NCI-H2081 treated with DMSO at 0.1 percent for 48 hours (cell line): ENCODE measurements at places on chromosomes 4 and X.

GRCh38 chrX:133598601-133599335, 183.5 kb upstream of the GPC4 start:
- DNase-seq = no peak

DNA sequence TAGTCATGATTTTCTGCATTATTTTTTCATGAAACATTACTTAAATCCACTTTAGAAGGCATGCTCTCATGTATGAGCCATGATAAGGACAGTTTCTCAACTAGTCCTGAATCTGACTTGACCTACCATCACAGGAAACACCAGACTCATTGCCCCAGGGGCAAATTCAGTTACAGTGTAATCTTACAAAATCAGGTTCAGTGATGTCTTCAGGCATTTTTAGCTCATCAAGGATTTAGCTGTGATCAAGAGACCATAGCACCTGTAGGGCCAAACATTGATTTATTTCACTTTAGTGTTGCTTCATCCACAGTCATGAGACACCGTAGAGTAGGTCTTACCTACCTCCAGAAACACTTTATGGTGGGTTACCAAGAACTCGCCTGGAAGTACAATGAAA, 3.1 kb upstream of the TASL start:
- no peak for DNase-seq

DNA sequence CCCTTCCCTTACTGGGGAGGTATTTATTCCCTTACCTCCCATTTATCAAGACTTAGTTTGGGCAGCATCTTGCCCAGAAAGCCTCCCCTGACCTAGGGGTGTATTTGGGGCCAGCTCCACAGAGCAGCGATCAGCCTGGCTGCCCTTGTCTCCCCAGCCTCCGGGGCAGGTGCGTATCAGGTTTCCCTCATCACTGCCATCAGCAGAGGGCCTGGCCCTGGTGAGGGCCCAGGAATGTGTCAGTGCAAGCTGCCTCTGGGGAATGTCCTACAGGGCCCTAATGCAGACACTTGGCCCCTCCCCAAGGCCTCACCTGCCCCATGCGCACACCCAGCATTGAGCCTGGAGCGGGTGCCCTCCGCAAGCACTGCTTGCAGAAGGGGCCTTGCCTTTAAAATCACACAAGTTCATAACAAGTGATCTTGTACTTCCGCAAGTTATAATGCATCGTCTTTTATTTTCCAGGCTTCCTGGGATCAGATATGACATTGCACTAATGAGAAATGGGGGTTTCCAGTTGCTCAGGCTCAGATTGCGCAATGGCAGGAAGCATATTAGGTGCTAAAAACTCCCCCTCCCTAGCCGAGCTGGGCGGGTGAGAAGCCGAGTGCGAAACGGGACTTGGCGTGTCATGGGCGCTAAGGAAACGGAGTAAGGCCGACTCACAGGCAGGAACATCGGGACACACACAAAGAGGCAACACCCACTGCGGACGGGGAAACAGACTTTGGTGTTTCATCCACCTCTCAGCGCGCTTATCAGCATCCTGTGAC, 25.4 kb upstream of the AFAP1 start:
- DNase-seq = no peak

- no peak for DNase-seq
These were observed 84.1 kb downstream of the DGKK start for GRCh38 chrX:50386520-50386919.

GRCh38 chr4:54484383-54484782, 173.4 kb upstream of the KIT start:
- peak; percentile 26 for DNase-seq

GRCh38 chrX:71017396-71017939, 50.7 kb downstream of the SNX12 start:
- no peak for DNase-seq

GRCh38 chrX:11209798-11210414, 83.3 kb upstream of the AMELX start:
- DNase-seq = no peak

- no peak for DNase-seq
These were observed 53.6 kb downstream of the NOP14 start for GRCh38 chr4:2909583-2909982.

DNA sequence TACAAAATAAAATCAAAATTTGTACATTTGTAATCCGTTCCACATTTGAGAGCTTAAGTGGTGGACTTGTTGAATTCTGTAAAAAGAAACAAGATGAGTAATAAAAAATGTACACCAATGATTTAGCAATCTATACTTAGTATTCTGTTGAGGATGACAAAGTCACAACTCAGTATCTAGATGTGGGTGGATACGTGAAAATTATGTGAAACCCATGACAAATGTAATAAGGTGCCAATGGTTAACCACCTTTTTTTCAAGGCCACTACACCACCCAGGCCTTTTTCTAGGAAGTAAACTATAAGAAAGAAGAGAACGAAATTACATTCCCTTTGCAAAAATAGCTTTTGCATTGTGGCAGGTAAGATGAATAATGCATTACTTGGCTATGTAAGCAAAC, 77.0 kb downstream of the ATP8A1 start:
- no peak for DNase-seq

DNA sequence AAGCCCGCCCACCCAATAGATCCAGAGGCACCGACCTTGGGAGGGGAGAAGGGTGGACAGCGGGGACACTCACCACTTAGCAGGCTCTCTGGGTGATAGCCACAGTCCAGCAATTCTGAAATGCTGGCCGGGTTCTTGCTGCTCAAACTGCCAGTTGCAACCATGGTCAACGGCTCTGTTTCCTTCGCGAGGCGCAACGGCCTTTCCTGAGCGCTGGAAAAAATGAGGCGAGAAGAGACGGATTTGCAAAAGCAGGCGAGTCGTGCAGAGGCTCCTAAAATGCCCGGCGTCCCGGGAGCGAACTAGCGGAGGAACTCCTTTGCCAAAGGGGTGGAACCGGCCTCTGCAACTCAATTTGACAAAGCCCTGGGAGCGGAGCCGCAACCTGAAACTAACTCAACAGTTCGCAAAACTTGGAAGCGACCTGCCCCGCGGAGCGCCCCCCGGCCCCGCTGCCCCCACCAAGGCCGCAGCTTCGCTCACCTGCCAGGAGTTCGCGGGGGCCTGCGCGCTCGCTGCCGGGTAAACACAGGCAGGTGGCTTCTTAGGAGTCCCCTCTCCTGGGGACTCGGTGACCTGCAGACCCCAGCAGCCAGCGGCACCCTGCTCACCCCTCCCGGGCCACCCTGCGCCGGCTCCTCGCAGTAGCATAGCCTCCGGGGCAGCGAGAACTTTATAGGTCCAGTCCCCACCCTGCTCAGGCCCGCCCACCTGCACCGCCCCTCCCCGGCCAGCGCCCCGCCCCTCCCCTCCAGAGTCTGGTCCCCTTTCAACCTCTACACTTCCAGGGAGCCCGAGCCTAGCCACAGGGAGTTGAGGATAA, at the start of gene DDIT4L:
DDIT4L (minus strand) TSS at position 649 of the 823 bp plus-strand sequence; CDS start at position 164, 485 bp downstream.
- DNase-seq = no peak

DNA sequence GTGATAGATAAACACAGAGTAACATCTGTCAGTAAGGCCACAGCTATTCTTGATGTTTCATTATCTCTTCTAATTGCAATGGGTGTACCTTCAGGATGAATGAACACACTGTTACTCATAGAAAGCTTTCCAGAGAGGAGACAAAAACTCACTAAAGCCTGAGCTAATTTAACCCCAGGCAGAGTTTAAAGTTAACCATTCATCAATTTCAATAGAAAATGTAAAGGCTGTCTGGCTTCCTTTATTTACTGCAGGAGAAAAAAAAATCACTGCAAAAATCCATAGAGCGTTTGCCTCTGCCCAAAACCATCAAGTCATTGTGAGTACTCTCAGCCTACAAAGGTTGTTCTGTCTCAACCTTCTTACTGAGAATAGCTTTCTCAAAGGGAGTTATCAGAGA, 376.9 kb downstream of the PPP4R3C start:
- DNase-seq = no peak

DNA sequence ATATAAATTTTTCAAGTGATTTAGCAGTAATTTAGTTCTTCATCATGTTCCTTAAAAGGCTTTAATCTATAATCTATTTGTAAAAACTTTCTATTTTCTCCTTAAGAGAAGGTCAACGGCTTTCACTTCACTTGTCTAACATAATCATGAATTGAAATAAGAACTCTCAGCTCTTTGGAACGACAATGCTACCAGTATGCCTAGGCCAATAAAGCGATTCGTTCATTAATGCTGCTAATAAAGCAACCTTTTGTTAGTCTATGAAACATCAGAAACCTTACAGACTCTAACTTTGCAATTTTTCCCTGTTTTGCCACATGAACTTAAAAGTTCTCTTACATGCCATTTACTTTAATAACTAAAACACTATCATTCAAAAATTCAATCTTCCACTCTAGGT, 47.6 kb downstream of the FBXW7 start:
- no peak for DNase-seq

- DNase-seq = no peak
These were observed 2466.9 kb downstream of the PCDH7 start for GRCh38 chr4:33187035-33187434.

DNA sequence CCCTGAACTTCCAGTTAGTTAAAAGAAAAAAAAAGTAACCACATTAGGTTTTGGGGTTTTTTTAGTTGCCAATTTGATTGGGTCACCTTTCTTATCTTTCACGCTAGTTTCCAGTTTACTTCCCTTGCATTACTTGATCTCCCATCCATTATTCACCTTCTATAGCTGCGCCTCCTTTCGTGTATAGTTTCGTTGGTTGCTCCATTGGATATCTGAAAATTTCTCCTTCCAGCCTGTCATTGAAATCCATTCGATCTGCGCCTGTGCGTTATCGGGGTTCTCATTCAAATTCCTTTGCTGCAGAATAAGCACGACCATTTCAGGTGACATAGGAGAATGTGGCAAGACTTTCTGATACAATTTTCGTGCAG, 764 bp downstream of the TRAPPC11 start:
- DNase-seq = no peak

DNA sequence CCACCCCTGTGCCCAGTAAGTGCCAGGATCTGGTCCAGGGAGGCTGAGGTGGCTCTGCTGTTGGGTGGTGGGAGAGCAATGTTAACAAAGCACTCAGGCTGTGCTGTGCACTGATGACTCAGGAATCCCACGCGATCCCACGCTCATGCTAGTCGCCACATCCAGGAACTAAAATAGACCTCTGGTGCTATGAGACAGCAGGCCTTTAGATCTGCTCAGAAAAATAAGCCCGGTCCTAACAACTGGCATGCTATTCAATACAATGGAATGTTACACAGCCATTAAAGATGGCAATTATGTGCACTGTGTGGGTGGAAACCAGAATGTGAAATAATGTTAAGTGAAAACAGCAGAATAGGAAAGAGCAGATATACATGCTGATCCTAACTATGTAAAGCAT, 26.0 kb downstream of the ARL13A start:
- DNase-seq = no peak

DNA sequence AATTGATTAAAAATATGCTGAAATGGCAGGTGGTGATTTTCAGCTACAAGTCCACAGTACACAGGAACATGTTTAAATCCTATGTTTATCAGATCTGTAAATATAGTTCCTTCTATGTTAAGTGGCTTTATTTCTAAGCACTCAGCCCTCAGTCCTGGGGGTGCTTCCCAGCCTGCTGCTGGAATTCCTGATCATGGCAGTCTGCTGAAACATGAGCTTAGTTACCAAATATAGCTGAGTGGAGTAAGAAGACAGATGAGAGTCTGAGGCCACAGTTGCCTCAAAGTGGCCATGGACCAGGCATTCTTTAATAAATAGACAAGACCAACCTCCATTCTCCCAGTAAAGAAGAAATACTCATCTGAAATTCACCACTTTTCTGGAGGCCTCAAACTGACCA, 17.1 kb upstream of the DDX60 start:
- no peak for DNase-seq

GRCh38 chrX:110181459-110182137, 136.3 kb downstream of the AMMECR1 start:
- DNase-seq = no peak

GRCh38 chr4:25031077-25031621, 403 bp upstream of the LGI2 start:
- no peak for DNase-seq

DNA sequence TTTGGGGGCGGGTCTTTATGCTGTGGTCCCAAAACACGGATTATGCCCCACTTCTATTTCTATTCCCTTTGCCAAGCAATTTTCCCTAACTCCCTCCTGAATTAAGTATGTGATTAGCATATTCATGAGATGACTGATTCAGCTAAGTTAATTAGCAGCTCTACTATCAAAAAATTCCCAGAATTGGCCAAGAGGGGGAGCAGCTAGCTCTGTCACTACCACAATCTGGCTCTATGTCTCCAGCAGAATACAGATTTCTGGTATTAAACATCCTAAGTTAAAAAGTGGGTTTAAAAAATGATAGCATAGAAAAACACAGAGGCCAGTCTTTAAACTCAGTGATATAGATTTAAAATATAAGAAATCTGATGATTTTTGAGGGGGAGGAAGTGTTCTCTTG, 80.3 kb downstream of the GPC4 start:
- no peak for DNase-seq

GRCh38 chrX:123525123-123525725, 207.6 kb downstream of the THOC2 start:
- DNase-seq = no peak

DNA sequence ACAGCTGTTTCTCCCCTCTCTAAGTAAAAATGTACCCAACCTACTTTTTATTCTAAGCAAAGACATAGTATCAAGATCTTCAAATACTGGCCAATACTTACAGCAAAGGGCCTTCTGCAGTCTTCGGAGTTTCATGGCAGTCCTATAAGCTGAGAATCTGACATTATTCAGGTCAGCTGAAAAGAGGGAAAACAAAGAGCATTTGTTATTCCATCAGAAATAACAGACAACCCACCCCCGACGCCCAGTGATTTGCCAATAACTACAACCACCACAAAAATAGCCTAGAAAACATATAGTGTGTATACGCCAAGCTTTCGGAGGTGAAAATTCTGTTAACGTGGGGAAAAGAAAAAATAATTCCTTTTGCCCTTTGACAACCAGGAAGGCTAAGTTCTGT, 151.1 kb upstream of the FTHL17 start:
- DNase-seq = no peak

DNA sequence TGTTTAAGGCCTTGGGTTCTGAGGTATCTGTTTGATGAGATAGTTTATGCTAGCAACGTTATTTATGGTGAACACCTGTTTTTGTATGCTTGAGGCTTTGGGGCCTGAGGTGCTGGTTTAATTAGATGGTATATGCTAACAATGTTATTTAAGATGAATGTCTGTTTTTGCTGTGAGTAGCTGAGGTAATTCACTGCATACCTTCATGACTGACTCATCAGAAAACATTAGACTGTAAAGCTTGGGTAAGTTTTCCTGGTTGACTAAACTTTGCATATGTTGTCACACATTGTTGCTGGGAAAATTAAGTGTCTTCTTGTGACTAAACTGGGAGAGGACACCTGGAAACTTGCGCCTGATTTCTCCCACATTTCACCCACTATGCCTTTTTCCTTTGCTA, 1026.6 kb downstream of the RAPGEF2 start:
- DNase-seq = no peak

- DNase-seq = no peak
These were observed 57.7 kb downstream of the UGT2B7 start for GRCh38 chr4:69154021-69154420.

GRCh38 chr4:32136081-32136787, 1416.1 kb downstream of the PCDH7 start:
- no peak for DNase-seq
